WTC11 (cell line): ENCODE measurements at places on chromosomes 7 and 10. TPM values are rescaled to one million over a fixed set of nuclear protein-coding genes. Genes with fewer than 3 reads are reported as not detected.

The IMPDH1 gene
- total RNA-seq, result 42.8 to 54.2 TPM (median 44.1 TPM) in 3 replicates

The CASD1 gene
- 19.5 to 24.0 TPM (median 22.1 TPM) in 3 replicates for total RNA-seq

The NRG3 gene
- 7.0 to 8.4 TPM (median 7.3 TPM) in 3 replicates for total RNA-seq

The SEMA3E gene
- 0.76 to 2.5 TPM (median 1.5 TPM) in 3 replicates for total RNA-seq

The FAM221A gene
- total RNA-seq, result 22.6 to 24.9 TPM (median 23.3 TPM) in 3 replicates

The HTR7 gene
- 8.9 to 11.2 TPM (median 9.3 TPM) in 3 replicates for total RNA-seq

The TAS2R41 gene
- 0.31 to 0.44 TPM in 2 of 3 replicates, not detected in the other for total RNA-seq

The CFAP70 gene
- total RNA-seq, result 0.31 to 0.73 TPM (median 0.39 TPM) in 3 replicates

The TMEM196 gene
- 0.11 to 0.42 TPM (median 0.16 TPM) in 3 replicates for total RNA-seq

The CCL24 gene
- total RNA-seq, result not detected in 3 replicates

The ZNF438 gene
- total RNA-seq, result 1.6 to 1.9 TPM (median 1.6 TPM) in 3 replicates

The NUTM2D gene
- total RNA-seq, result 1.0 to 1.6 TPM (median 1.2 TPM) in 3 replicates

The RHOBTB1 gene
- total RNA-seq, result 6.9 to 8.3 TPM (median 7.3 TPM) in 3 replicates

The ATRNL1 gene
- 25.0 to 28.7 TPM (median 26.7 TPM) in 3 replicates for total RNA-seq

The ANKRD30A gene
- total RNA-seq, result not detected in 3 replicates

The LRRN3 gene
- 0.16 to 0.70 TPM (median 0.34 TPM) in 3 replicates for total RNA-seq

The EPO gene
- 0.63 to 0.76 TPM (median 0.66 TPM) in 3 replicates for total RNA-seq

The HKDC1 gene
- 0.09 TPM in 2 of 3 replicates, not detected in the other for total RNA-seq

The NUDT13 gene
- 1.8 to 2.9 TPM (median 2.0 TPM) in 3 replicates for total RNA-seq

The BEND7 gene
- 12.8 to 15.8 TPM (median 13.4 TPM) in 3 replicates for total RNA-seq

The CALML3 gene
- total RNA-seq, result not detected in 3 replicates

The HMX3 gene
- total RNA-seq, result 0.23 TPM in 1 of 3 replicates, not detected in the others

The GIMAP6 gene
- 0.13 to 0.18 TPM (median 0.14 TPM) in 3 replicates for total RNA-seq

The NRCAM gene
- 2.6 to 2.9 TPM (median 2.7 TPM) in 3 replicates for total RNA-seq

The GPR141 gene
- total RNA-seq, result 0.96 to 1.8 TPM (median 1.3 TPM) in 3 replicates

The RAB18 gene
- 61.1 to 71.4 TPM (median 65.7 TPM) in 3 replicates for total RNA-seq

The STEAP4 gene
- total RNA-seq, result 0.09 to 0.18 TPM (median 0.17 TPM) in 3 replicates

The NODAL gene
- 41.1 to 57.0 TPM (median 41.5 TPM) in 3 replicates for total RNA-seq

The GRM3 gene
- total RNA-seq, result 0.87 to 1.5 TPM (median 0.94 TPM) in 3 replicates

The ANKMY2 gene
- 12.0 to 13.6 TPM (median 13.0 TPM) in 3 replicates for total RNA-seq

The LRRD1 gene
- total RNA-seq, result not detected in 3 replicates

The LIPJ gene
- total RNA-seq, result 0.09 TPM in 1 of 3 replicates, not detected in the others

The UNCX gene
- not detected in 3 replicates for total RNA-seq

The INHBA gene
- 0.16 to 1.0 TPM (median 0.44 TPM) in 3 replicates for total RNA-seq

The VGF gene
- total RNA-seq, result 5.2 to 6.4 TPM (median 5.6 TPM) in 3 replicates

The GPR15LG gene
- total RNA-seq, result not detected in 3 replicates
